Stimulated activated CD8-positive, alpha-beta memory T cell treated with anti-CD3 and anti-CD28 coated beads, Interleukin-4, amount 100 ng/mL, for 1 hour (primary cell): ENCODE measurements at places on chromosomes 3 and 15.

- no peak for DNase-seq
Observed at GRCh38 chr3:70179111-70179510, 133.3 kb downstream of the MDFIC2 start.

DNA sequence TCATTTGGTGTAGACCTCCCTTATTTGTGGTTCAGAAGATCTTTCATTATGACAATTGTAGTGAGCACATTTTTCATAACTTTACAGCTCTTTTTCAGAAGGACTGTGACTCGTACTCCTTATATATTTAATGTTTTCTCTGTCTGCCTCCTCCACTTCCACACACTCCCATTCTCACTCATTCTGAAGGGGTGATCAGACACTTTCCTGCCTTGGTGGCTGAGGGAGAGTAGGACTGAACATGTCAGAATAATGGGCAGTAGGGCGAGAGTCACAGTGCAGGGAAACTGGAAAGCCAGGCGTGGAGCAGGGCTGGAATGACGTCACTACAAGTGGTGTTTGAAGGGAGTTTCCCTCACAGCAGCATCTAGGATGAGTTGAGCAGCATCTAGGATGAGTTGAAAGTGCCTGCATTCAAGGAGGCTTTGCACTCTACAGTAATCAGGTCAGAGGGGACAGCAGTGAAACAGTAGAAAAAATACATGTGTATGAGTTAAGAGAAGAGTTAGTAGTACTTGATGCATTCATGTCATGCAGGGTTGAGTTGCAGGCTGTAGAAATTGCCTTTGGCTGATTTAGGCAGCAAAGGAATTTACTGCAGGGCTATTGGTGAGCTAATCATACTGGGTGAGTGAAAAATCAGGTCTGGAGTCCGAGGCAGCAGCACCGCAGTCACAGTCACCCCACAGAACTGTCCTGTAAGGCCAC lies 36.3 kb upstream of the FBXL22 start:
- DNase-seq = no peak

GRCh38 chr3:106811376-106811775 lies 565.9 kb upstream of the CCDC54 start:
- DNase-seq = no peak

DNA sequence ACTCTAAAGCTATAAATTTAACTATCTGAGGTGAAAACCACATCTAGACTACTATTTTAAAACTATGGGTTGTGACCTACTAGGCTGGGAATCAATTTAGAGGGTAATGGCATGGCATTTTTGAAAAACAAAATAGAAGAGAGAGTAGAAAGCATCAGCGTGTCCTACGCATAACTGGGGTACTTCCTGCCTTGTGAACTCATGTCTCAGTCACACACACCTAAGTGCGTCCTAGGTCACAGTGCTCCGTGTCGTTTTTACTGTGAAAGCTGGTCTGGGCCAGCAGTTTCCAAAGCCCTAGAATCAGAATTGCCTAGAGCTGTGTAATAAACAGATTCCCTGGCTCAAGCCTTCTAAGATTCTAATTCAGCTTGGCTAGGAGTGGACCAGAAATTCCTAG lies 32.3 kb downstream of the RFT1 start:
- no peak for DNase-seq

- no peak for DNase-seq
Observed at GRCh38 chr3:14795996-14796395, 22.8 kb upstream of the FGD5 start.

GRCh38 chr15:72491768-72492167 lies 17.6 kb downstream of the ARIH1 start:
- no peak for DNase-seq

DNA sequence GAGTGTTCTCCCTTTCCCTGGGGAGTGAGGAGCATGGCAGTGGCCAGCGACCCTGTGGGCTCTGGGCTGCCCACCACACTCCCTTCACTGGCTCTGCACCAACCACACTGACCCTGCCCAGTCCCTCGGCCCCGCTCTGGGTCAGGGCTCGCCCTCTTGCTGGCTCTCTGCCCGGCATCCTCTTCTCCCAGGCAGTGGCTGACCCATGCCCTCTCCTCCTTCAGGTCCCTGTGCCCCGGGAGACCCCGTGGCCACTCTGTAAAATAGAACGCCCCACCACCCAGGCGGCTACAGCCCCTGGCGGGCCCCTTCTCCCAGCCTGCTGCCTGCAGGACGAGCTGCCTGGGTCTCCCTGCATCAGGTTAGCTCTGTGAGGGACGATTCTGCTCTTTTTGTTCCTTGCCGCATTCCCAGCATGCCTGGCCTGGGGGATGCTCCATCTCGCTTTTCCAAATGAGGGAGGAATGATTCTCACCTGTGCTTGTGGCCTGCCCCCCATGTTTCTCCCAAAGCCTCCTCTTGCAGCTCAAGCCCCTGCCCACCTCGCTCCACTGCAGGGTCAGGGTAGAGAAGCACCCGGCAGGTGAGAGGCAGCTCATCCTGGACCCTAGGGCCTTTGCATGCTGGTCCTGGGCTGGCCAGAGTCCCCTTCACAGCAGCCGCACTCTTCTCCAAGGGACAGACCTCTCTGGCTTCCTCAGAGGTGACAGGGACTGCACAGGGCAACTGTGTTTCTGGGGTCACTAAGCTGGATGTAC lies 14.5 kb upstream of the CFAP100 start:
- DNase-seq = no peak

DNA sequence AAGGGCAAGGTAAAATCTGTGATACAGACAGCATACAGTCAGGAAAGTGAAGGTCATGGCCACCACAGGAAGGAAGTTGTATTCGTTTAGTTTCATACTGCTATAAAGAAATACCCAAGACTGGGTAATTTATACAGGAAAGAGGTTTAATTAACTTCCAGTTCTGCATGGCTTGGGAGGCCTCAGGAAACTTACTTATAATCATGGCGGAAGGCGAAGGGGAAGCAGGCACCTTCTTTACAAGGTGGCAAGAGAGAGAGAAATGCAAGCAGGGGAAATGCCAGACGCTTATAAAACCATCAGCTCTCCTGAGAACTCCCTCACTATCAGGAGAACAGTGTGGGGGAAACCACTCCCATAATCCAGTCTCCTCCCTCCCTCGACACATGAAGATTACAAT lies 353.7 kb upstream of the SEMA6D start:
- DNase-seq = no peak

DNA sequence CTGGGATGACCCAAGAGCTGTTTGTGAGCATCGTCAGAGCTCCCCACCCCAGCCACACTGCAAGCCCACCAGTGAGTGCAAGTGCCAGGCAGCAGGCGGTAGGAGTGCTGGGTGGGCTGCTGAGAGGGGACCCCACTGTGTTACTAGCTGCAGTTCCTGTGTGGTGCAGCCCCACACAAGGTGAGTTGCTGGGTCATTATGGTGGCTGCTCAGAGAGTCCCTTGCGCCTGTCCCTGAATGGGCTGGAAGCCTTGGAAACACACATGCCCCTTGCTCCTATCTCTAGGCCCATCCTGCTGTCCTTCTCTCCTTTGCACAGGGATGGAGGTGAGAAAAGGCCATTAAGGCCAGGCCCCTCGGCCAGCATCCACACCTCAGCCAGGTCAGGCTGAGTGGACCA lies 83.7 kb downstream of the SEC22A start:
- DNase-seq = no peak

DNA sequence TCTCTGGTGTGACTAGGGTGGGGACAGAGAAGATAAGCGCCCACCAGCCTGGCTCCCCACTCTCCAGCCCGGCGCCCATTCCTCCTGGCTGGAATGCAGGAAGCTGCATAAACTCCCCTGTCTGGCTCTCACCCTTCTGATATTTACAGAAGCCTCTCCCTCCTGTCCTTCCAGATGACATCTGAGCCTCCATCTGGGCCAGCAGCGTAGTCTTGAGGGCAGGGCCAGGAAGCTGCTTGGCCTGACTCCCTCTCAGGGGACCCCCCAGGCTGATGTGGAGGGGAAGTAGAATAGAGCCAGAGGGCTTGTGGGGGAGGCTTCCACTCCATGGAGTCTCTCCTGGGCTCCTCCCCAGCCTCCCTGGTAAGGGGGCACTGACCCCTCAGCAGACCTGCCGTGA lies 49.9 kb downstream of the LINGO1 start:
- DNase-seq = no peak

DNA sequence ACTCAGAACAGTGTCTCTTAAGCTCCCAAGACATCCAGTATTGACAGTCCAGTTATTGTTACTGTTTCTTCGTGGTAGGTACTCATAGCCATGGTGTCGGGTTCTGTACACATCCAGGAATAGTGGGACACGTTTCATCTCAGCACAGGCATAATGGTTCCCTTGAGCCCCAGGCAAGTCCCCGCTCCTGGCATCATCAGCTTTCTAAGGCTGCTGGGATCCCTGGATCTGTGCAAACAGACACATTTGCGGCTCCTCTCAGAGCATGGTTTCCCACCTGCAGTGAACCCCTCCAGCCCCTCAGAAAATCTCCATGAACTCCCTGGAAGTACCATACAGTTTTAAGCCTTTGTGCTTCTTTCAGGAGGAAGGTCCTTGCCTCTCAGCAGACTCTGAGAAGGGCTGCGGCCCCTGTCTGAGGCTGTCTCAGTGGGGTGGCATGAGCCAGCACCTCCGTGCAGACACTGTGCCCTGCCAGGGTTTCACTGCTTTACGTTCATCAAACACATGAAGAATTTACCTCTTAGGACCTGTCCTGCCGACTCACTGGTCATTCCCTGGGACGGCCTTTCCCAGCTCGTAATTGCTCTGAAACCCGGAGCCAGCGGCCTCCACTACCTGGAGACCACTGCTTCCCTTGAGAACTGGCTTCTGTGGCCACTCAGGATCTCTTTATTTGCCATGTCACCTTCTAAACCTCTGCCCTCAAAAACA lies 124.9 kb downstream of the LRRK1 start:
- DNase-seq = no peak

- no peak for DNase-seq
Observed at GRCh38 chr3:147940405-147941193, 531.4 kb downstream of the ZIC1 start.

- no peak for DNase-seq
Observed at GRCh38 chr15:82580713-82581112, 40.5 kb upstream of the RPS17 start.

DNA sequence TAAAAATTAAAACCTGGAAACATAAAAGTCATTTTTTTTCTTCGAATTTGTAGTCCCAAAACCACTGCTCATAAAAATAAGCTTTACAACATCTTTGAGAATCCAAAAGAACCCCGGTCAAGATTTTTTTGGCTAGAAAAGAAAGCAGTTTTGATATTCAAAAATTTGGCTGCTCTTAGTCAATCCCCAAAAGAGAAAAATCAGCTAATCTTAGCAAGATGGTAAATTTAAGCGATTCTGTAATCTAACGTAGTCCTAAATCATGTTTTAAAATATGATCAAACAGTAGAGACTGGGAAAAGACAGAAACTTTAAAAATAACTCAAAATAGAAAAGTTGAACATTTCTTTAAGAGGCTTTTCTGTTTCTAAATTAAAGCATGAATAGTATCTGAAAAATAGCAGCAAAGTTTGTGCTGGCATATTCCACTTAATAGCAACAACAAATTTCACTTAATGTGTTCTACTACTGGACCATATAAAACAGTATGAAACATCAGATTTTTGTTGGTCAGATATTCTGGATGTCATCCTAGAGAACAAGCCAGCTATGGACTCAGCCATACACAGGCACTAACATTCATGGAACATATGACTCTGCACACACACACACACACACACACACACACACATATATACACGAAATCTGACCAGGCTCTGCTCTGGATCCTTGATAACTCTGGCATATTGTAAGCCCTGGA lies 19.1 kb upstream of the NR2F2 start:
- no peak for DNase-seq

DNA sequence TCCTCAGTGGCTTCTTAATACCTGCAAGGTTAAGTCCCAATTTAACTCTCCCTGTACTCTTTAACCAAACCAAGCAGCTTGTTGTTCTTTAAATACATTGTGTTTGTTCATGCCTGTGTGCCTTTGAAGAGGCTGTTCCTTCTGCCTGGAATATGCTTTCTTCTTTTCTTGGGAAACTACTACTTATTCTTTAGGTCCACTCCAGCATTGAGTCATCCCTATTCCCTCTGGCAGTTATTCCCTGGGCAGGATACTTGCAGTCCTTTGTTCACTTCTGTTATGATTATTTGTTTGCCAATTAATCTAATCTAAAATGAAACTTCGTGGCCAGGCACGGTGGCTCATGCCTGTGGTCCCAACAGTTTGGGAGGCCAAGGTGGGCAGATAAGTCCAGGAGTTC lies 139.3 kb downstream of the ZNF609 start:
- DNase-seq = no peak

GRCh38 chr3:114860531-114860930 lies 286.6 kb downstream of the ZBTB20 start:
- DNase-seq = no peak

- DNase-seq = no peak
Observed at GRCh38 chr3:174636451-174636850, 222.7 kb upstream of the NAALADL2 start.

- DNase-seq = no peak
Observed at GRCh38 chr3:136122006-136122405, 74.1 kb downstream of the MSL2 start.

- no peak for DNase-seq
Observed at GRCh38 chr15:70576276-70576675, 187.1 kb downstream of the UACA start.

DNA sequence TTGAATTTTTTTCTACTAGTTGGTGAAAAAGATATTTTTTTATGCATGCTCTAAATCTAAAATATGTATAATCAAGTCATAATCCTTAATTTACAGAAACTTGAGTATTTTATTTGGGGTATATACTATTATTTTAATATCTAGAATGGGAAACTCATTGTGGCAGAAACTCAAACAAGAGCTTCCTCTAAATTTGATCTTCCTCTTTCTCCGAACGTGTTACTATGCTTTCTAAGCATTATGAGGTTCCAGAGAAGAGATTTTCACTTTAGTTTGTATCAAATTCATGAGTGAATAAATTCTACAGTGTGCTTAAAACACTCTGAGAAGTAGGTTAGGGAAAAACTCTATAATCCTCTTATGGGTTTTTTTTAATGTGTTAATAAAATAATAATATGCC lies 173.1 kb downstream of the POTEB3 start:
- DNase-seq = no peak

- no peak for DNase-seq
Observed at GRCh38 chr15:32705446-32705845, 12.4 kb upstream of the GREM1 start.

- no peak for DNase-seq
Observed at GRCh38 chr15:71844916-71845315, 34.6 kb downstream of the NR2E3 start.

GRCh38 chr15:88537591-88538317 lies 8.7 kb downstream of the DET1 start:
- DNase-seq = no peak
